G401 (cell line): ENCODE measurements at places on chromosomes 3 and 15.

DNA sequence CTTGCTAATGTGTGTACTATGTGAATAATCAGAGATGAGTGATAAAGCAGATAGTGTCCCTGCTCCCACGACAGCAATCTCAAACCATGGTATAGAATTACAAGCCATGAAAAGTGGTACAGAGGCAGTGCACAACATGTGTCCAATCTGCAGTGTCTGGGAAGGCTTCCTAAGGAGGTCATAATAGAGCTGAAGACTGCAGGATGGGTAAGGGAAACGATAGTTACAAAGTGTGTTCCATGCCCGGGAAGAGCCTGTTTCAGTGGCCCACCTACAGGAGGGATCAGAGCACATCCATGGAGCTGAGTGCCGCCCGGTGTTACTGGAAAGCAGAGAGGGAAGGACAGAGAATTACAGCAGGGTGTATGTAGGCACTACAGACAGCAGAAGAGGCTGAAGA is 48.9 kb downstream of the PAK2 start:
- no peak for DNase-seq

DNA sequence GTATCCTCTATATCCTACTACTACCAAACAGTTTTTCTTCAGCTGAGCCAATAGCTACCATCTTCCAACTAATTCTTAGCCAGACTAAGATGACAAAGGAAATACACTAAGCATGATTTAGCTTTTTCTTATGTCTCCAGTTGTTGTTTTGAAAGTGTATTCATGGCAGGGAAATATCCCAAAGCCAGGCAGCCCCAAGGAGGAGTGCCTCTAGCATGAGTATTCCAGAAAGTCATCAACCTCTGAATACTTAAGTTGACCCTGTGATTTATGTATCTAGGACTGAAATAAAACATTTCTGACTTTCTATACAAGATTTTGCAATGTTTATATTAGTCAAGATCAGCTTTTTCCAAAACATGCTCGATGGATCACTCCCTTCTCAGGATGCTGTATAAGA is 449.1 kb downstream of the IL5RA start:
- no peak for DNase-seq

- DNase-seq = no peak
These were observed 54.0 kb upstream of the SLCO2A1 start for GRCh38 chr3:134083626-134084241.

- DNase-seq = no peak
These were observed 44.4 kb downstream of the MFN1 start for GRCh38 chr3:179391906-179392305.

DNA sequence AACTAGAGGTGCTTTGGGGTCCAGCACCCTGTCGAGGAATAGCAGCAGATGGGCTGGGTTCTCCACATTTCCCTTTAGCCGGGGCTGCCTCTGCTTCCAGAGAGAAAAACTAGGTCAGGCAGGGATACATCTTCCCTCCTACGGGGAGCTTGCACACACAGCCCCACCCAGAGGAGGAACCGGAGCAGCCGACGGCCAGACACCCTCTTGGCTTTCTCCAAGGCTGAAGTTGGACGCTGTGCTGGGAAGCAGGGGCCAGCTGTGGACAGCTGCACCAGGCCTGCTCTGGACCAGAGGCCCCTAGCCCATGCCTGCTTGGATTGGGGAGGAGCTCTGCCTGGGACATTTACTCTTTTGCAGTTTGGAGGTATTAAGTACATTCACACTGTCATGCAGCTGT is 44.7 kb upstream of the NR2C2 start:
- peak; percentile 19 for DNase-seq

DNA sequence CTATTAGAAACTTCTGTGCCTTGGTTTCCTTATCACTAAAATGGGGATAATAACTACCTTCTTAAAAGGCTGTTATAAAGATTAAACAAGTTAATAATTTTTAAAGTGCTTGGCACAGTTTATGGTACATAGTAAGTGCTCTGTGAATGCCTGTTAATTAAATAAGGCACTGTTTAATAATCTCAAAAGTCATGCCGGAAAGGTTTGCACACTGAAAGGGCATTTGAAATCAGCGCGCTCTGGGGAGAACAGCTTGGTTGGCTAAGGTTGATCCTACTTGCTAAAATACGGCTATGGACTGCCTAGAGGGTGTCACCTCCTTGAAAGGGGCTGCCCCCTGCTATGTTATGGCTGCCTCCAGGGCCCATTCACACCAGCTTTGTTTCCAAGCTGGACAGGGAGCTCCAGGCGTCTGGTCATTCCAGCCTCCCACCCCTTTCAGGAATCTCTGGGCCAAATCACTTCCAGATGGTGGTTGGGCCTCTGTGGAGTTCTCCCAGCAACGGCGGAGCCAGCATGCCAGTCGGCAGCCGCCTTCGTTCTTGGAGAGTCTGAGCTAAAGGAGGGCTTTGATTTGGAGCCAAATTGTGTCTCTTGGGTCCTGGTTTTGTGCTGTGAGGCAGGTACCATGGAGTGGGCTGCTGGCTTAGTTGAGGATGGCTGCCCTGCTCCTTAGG is 5.9 kb downstream of the FLNB start:
- peak; percentile 77 for DNase-seq

DNA sequence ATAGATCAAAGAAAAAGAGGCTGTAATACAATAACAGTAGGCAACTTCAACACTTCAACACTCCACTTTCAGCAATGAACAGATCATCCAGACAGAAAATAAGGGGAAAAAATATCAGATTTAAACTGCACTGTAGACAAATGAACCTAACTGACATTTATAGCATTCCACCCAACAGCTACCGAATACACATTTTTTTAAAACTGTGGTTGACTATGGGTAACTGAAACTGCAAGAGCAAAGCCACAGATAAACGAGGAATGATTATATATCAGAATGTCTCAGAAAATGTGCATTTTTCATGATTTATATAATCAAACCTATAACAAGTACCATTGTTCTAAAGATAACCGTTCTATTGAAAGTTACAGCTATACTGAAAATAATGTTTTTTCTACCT is 514.9 kb upstream of the DPPA4 start:
- no peak for DNase-seq

DNA sequence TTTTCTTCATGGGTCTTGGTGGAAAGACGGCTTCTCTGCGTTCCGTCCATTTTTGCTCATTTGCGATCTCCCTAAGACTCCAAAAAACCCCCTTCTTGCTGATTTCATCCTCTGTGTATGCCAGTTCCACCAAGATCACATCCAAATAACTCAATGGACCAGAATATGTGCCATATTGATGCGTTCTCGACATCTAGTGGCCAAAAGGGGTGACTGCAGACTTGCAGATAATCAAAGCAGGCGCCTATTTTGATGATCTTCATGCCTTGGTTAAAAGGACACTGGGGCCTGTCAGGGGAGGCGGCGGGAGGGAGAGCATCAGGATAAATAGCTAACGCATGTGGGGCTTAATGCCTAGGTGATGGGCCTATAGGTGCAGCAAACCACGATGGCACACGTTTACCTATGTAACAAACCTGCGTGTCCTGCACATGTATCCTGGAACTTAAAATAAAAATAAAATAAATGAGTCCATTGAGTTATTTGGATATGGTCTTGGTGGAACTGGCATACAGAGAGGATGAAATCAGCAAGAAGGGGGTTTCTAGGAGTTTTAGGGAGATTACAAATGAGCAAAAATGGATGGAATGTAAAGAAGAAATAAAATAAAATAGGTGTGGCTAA is 104.2 kb upstream of the RAD18 start:
- peak; percentile 91 for DNase-seq

DNA sequence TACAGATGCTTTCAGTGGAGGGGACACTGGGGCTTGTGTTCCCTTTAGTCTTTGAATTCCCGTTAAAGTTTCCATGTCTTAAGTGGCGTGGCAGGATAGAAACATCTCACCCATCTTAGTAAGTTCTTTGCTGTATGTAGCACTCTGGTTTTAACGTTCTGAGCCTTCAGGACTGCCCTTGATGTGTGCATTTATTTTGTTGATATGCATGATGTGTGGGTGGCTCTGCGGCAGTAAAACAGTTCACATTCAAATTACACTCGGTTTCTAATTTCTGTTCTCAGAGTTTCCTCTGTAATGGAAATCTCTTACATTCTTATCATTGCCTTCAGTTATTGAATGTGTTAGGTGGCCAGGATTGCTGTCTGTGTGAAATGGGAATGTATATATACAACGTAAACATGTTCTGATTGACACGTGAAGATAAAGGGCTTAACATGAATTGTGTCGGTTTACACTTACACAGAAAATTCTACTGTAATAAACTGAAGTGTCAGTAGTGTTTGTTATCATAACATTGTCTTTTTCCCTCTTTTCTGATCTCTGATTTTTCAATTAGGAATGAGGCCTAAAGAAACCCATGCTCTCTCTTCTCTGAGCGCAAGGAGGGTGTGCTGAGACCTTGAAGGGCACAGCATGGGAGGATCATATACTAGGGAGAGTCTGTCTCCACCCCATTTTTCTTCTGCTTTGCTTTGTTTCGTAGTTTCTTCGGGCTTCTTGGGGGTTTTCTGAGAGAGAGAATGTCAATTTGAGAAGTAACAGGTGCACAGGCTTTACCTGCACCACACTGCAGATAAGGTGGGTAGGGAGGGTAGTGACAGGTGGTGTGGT is 51.5 kb downstream of the IGF1R start:
- no peak for DNase-seq

DNA sequence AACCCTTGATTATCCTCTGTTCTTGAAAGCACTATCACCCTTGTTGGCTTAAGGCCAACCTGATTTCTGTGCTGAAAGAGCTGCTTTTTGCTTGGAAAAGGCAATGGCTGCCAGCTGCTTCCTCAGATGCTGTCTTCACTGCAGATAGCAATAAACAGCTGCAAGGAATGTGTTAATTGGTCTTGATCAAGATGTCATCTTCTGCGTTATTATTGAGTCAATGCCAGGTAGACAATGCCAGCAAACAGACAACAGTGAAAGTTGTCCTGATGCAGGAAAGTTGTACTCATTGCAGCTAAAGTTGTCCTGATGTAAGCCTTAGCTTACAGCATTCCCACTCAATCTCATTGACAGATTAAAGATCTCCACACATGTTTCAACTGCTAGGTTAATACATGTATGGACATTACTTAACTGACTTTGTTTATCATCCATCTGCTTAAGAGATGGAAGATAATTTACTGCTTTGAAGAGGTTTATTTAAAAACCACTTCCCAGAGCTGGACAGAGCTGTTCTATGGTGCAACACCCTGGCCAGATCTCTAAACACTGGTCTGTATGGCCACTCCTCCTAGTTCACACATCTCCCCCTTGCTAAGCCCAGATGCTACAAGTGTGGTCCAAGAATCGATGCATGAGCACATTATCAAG is 251.0 kb upstream of the MCTP2 start:
- no peak for DNase-seq

GRCh38 chr3:112682361-112682760 is 41.4 kb upstream of the CCDC80 start:
- DNase-seq = no peak

- DNase-seq = no peak
These were observed 27.2 kb downstream of the TMEM108 start for GRCh38 chr3:133065193-133065961.

DNA sequence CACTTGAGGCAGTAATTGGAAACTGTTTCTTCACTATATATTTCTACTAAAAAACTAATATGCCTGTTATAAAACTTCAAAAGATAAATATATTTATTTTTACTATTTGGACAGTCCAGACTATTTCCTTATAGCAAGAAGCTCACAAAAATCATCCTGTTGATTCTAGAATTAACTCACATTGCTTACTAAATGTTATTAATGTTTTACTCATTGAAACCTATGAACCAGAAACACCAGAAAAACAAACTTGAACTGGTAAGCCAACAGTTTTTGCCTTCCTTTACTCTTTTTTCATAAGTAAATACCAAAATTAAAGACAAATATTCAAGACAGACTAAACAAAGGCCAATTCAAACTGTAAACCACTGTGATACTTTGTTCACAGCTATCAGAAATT is 26.4 kb downstream of the TOMM70 start:
- DNase-seq = no peak

GRCh38 chr3:155805802-155806618 is at the start of gene C3orf33:
C3orf33 (minus strand) TSS chr3:155806278; CDS start chr3:155806252, 26 bp downstream.
- DNase-seq = peak; percentile 77

DNA sequence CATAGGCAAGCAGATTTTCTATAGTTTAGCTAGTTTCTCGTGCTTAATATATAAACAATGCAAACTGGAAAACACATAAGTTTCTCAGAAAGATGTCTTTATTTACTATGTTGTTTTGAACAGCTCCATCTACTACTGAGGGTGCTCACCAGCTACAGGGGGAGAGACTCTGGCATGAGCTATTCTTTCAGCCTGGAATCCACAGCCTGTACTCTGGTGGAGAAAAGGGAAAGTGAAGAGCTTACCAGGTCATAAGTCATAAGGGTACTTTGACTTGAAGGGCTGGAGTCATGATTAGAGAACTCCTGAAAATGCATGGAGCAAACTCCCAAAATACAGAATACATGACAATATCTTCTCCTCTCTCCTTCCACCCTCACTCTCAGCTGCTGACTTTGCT is 4.4 kb upstream of the AVEN start:
- DNase-seq = no peak

DNA sequence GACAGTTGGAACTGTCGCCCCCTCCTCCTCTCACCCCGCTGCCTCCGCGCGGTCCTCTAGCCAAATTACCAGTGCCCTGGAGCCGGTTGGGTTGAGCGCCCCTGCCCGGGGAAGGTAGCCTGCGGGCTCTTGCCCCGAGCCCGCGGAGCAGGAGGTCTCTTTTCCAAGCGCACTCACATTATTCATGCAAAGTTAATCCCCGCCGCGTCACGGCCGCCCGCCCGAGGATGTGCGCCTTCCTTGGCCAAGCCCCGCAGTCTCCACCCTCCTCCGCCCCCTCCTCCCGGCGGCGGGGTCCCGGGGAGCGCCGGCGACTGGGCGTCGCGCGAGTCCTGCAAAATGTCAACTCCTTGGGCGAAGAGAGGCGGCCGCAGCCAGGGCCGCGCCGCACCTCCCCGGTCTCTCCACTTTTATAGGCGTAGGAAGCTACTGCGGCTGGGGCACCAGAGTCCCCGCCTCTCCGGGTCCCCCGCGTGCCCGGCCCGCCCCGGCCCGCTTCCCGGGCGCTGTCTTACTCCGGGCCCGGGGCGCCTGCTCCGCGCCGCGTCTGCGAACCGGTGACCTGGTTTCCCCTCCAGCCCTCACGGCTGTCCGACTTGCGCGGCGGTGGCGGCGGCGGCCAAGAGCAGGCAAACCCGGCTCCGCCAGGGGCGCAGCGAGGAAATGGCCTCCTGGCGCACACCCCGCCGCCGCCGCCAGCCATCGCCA is at the start of gene THRB:
Gene THRB (minus strand): TSS at position 233 of the 708 bp plus-strand sequence.
- DNase-seq = no peak
